ENCODE measurements at places on chromosomes 5 and 9. TPM values are rescaled to one million over a fixed set of nuclear protein-coding genes. Genes with fewer than 3 reads are reported as not detected.

BARX1 gene
- total RNA-seq, result not detected

TPPP gene
- total RNA-seq, result 9.6 TPM

PCDHGB7 gene
- 10.8 TPM for total RNA-seq

SCGB3A2 gene
- 76.6 TPM for total RNA-seq

LPAR1 gene
- 23.3 TPM for total RNA-seq

ITK gene
- total RNA-seq, result 8.1 TPM

SLC4A9 gene
- not detected for total RNA-seq

PAEP gene
- not detected for total RNA-seq

ECM2 gene
- total RNA-seq, result 20.2 TPM

ARL15 gene
- total RNA-seq, result 24.9 TPM

SLC36A2 gene
- not detected for total RNA-seq

SMIM33 gene
- not detected for total RNA-seq

C9orf72 gene
- 17.1 TPM for total RNA-seq

RAB3C gene
- 2.0 TPM for total RNA-seq

LHX6 gene
- 9.1 TPM for total RNA-seq

CCDC180 gene
- 5.1 TPM for total RNA-seq

KLF9 gene
- 42.0 TPM for total RNA-seq

MLANA gene
- total RNA-seq, result not detected

PCDHA12 gene
- 7.4 TPM for total RNA-seq

PCDHGB4 gene
- 3.2 TPM for total RNA-seq

CATSPER3 gene
- total RNA-seq, result 0.42 TPM

CNOT6 gene
- 29.1 TPM for total RNA-seq

TYRP1 gene
- total RNA-seq, result 5.6 TPM

STKLD1 gene
- total RNA-seq, result 0.82 TPM

DPH7 gene
- 25.6 TPM for total RNA-seq

EDIL3 gene
- total RNA-seq, result 59.9 TPM

ACTL7A gene
- total RNA-seq, result not detected

SPATA31E1 gene
- total RNA-seq, result not detected

PCDHB3 gene
- 2.0 TPM for total RNA-seq

PCDHB8 gene
- 1.1 TPM for total RNA-seq

FAM151B gene
- 4.7 TPM for total RNA-seq

MCTP1 gene
- total RNA-seq, result 20.0 TPM

SLC25A48 gene
- total RNA-seq, result not detected

PAX5 gene
- total RNA-seq, result 0.03 TPM

IL17B gene
- total RNA-seq, result 0.42 TPM

CYSRT1 gene
- 0.44 TPM for total RNA-seq

ASPN gene
- total RNA-seq, result 27.5 TPM

IFT74 gene
- 10.8 TPM for total RNA-seq

ACTBL2 gene
- total RNA-seq, result 0.29 TPM

SPATA31D1 gene
- not detected for total RNA-seq

LURAP1L gene
- total RNA-seq, result 37.7 TPM

PGM5 gene
- 12.7 TPM for total RNA-seq

Data from left lung (tissue), 14 donors.